ENCODE measurements at places on chromosomes 3 and 15.

- DNase-seq = no peak
Observed at GRCh38 chr3:129025691-129026435, 24.8 kb downstream of the EFCC1 start.

GRCh38 chr3:100159331-100160153 is 45.2 kb upstream of the FILIP1L start:
- DNase-seq = no peak

GRCh38 chr3:134858441-134859035 is 63.5 kb downstream of the EPHB1 start:
- DNase-seq = no peak

- no peak for DNase-seq
Observed at GRCh38 chr15:57897870-57898269, 167.6 kb downstream of the ALDH1A2 start.

GRCh38 chr3:126051741-126052140 is 32.2 kb downstream of the SLC41A3 start:
- DNase-seq = no peak

DNA sequence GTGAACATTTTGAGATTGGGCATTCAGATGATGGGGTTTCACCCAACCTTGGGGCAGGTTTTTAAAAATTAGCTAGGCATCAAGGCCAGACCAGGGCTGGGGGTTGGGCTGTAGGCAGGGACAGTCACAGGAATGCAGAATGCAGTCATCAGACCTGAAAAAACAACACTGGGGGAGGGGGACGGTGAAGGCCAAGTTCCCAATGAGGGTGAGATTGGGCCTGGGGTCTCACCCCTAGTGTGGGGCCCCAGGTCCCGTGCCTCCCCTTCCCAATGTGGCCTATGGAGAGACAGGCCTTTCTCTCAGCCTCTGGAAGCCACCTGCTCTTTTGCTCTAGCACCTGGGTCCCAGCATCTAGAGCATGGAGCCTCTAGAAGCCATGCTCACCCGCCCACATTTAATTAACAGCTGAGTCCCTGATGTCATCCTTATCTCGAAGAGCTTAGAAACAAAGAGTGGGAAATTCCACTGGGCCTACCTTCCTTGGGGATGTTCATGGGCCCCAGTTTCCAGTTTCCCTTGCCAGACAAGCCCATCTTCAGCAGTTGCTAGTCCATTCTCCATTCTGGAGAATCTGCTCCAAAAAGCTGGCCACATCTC is 6.1 kb downstream of the RHO start:
- DNase-seq = no peak

DNA sequence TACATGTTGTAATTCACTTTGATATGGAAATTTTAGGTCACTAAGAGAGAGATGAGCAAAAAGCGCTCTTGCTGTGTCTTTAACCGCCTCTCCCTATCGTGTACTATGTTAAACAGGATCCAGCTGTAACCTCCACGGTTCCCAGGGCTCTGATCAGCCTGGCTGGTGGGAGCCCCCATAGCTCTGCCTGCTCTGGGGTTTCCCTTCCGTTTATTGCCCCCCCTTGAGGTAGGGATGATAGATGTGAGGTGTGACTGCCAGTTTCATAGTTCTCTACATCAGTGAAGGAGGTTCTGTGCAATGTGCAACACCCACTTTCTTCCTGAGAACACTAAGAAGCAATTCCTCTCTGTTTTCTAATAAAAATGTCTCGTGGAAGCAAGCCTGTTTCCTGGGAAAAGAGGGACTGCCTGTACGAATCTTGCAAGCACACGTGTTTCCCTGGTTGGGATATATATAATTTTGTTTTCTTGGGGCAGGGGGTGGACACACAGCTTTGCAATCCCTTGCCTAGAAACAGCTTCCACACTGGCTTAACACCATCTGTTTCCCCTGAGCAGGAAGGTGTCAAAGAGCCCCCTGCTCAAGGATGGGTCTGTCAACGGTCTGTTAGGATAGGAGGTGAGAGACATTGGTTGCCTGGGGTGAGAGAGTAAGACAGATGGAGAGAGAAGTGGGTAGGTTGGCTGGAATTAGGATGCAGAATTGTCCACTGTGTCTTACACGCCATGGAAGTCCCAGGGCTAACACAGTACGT is 23.8 kb downstream of the CORO2B start:
- DNase-seq = no peak

GRCh38 chr3:52204337-52205073 is 6.5 kb downstream of the ALAS1 start:
- peak; percentile 83 for DNase-seq

GRCh38 chr15:62412686-62413085 is 247.6 kb upstream of the C2CD4B start:
- DNase-seq = no peak

- DNase-seq = no peak
Observed at GRCh38 chr3:10334042-10334441, 13.1 kb upstream of the SEC13 start.

DNA sequence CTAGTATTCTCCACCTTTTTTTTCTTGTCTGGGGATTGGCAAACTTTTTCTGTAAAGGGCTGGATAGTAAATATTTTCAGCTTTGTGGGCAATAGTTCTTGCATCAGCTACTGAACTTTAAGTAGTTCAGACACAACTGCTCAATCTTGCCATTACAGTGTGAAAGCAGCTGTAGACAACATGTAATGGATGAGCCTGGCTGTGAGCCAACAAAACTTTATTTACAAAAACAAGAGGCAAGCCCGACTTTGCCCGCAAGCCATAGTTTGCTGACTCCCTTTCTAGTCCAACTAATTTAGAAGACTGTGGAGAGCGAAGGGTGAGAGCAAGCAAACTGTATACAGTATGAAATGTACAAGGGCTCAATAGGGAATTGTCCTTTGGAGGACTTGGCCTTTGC is 6.2 kb downstream of the FRMD4B start:
- no peak for DNase-seq

GRCh38 chr3:104176706-104177105 is 1190.0 kb upstream of the ALCAM start:
- no peak for DNase-seq

DNA sequence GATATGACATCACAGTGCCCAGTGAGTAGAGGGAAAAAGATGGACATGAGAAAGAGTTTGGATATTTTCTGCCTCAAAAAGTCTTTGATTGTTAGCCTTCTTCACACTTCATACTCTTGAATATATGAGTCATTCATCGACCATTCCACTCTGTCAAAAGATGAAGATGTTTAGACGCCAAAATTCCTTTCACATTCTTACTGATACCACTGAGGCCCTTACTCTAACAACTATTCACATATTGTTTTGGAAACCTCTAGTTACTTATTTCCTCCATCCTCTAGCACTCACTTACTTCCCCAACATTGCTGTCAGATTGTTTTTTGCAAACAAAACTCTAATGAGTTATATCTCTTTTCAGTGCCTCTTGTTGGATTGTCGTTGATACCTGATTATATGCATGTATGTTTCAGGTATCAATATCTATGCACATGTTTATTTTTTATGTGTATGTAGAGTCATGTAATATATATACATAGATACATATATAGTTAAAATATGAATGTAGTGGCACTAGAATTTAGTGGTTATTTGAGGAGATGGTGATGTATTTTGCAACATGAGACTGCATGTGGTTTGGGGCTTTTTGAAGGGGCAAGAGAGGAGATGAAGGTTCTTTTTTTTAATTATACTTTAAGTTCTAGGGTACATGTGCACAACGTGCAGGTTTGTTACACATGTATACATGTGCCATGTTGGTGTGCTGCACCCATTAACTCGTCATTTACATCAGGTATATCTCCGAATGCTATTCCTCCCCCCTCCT is 40.0 kb upstream of the OR5H6 start:
- DNase-seq = no peak

Data from DMS153 (cell line).